Putamen (tissue), 1 donor: ENCODE measurements at places on chromosomes 2 and 18.

GRCh38 chr2:230981704-230982103 is 14.2 kb upstream of the SPATA3 start:
- DNase-seq: no peak

DNA sequence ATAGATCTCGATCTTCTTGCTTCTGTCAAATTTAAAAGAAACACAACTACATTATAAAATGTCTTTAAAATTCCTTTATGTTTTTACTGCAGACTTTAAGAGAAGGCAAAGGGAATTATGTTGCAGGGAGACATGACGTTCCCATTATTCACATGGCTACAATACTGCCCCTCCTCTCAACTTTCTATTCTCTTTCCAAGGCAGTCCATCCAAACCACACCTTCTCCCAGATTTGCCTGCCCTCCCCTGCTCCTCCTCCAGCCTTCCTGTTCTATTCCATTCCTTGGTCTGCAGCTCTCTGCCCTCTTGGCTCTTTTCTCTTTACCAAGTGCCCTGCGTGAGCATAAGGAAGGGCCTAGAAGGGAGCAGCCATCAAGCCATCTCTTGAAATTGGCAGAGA is 61.3 kb downstream of the NABP1 start:
- DNase-seq: no peak

GRCh38 chr18:23752796-23753195 is 63.5 kb downstream of the LAMA3 start:
- DNase-seq: peak; percentile 34

- DNase-seq: no peak
Observed at GRCh38 chr2:90645-91312, 44.5 kb upstream of the FAM110C start.

GRCh38 chr2:17076533-17076932 is 410.9 kb upstream of the CYRIA start:
- no peak for DNase-seq

GRCh38 chr18:76451396-76452331 is 43.4 kb downstream of the ZNF516 start:
- DNase-seq: no peak

DNA sequence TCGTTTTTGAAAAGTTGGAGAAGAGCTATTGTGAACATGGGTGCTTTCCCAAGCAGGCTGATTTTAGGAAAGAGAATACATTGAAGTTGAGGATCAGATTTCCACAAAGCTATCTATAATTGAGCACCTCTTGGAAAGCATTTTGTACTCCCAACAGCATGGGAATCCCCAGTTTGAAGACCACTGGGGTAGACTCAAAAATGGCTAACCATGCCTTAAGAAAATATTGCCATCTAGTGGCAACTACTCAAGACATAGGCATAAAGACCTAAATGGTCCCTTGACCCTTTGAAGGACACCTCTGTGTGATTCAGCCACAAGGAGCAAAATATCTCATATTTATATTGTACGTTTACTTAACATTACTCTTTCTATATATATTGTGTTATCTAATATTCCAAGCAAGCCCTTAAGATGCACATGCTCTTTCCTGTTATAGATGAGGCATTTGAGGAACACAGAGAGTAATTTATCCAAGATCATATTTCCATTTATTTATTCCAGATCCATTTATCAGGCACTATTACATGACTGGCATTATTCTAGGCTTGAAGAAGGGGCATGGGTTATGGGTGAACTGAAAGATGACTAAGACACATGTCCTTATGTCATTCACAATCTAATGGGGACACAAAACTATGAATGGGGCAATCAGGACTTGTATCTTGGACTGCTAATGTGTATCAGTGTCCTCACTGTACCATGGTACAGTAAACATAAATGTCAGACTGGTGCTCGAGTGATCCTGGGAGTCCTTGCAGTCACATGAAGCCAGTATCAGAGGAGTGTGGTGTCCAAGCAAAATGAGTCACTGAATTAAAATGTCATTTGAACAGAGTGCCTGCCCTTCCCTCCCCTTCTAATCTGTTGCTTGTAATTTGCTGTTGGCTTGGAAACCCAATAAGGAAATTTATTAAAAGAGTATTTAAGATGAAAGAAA is 121.0 kb upstream of the XPO1 start:
- DNase-seq: no peak

DNA sequence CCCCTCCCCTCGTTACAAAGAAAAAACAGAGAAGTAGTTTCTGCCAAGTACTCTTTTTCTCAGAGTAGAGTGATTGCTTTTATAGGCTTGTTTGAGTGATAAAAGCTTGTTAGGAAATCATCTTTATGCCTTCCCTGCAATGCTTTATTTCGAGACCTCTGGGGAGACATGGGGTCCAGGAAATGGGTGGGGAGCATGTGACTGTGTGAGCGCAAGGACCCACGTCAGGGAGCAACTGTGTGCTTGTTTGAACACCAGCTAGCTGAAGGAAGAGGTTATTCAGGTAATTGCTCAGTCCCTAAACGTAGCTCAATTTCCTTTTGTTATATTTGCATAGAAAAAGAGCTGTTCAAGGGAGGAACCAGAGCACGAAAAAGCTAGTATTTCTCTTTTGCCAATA is 187.3 kb downstream of the FAM210A start:
- no peak for DNase-seq

- no peak for DNase-seq
Observed at GRCh38 chr2:133523406-133523805, 44.9 kb downstream of the NCKAP5 start.

GRCh38 chr2:195647302-195647701 is 9.7 kb upstream of the SLC39A10 start:
- peak; percentile 28 for DNase-seq
